NCI-H1694 treated with DMSO at 0.1 percent for 48 hours (cell line): ENCODE measurements at places on chromosomes 2 and 18.

DNA sequence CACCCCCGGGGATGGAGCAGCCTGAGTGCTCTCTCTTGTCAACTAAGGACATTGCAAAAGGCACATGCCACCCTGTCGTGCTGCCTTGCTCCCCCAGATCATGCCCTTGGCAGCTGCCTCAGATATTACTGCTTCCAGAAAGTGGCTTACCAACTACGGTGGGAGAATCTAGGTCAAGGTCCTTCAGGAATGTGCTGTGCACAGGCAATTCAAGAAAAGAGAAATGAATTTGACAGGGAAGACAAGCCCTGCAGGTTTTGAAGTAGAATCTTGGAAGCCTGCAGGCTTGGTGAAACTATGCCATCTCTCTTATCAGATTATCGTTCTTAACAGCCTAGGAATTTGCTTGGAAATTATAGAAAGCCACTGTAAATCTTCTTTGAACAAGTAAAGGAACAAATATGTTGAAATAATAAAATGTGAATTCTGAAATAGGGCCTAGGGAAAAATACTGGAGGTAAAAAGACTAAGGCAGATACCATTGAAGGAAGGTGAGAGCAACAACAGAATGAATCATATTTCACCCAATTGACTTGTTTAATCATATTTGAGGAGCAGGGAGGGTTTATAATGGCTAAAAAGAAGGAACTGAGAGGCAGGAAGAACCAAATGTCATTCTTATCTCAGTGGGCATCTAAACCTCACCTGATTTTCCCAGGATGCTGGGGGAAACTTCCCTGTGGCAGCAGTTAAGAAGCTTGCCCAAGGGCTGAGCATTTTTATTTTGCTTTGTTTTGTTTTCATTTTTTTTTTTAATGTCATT lies 94.0 kb upstream of the GLS start:
- DNase-seq: no peak

- no peak for DNase-seq
These were observed 145.8 kb upstream of the HS6ST1 start for GRCh38 chr2:128464456-128464855.

DNA sequence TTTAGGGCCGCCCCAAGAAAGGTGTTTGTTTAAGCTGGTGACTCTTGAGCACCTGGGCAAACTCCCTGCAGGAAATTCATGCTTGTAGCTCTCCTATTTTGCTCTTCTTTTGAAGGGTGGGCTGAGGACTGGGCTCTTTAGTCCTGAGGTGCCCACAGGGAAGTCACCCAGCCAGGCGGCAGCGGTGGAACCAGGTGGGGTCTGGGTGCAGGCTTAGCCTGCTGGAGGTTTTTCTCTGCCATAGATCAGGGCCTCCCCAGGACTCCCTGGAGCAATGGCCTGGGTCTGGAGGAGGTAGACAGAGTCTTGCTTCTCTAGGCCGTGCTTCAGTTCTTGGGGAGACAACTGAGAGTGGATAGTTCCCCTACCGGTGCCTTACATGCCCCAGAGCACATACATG lies 99.9 kb downstream of the CLIP4 start:
- DNase-seq: no peak

- no peak for DNase-seq
These were observed at the start of gene CNDP1 for GRCh38 chr18:74534150-74534969. TSS of gene CNDP1 (plus strand) at chr18:74534500. CDS start at chr18:74534668, 168 bp downstream.

DNA sequence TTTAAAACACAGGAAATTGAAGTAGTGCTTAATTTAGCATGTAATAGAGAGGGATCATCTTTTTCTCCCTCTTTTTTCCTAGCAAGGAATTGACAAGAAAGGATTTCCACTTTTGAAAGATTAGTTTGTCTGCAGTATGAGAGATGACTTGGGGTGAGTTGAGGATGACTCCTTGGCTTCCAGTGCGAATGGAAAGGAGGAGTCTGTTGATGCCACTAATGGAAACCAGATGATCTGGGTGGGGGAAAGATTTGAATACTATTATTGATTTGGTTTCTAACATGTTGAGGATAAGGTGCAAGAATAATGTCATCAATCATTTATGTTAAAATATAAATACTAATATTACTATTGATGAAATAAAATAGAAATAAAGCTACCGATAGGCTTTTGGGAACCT lies 205.4 kb downstream of the PPP1R1C start:
- DNase-seq: no peak

GRCh38 chr2:18245375-18245774 lies 315.1 kb downstream of the RDH14 start:
- DNase-seq: peak; percentile 44

GRCh38 chr2:65937379-65938160 lies 497.4 kb upstream of the MEIS1 start:
- DNase-seq: no peak

DNA sequence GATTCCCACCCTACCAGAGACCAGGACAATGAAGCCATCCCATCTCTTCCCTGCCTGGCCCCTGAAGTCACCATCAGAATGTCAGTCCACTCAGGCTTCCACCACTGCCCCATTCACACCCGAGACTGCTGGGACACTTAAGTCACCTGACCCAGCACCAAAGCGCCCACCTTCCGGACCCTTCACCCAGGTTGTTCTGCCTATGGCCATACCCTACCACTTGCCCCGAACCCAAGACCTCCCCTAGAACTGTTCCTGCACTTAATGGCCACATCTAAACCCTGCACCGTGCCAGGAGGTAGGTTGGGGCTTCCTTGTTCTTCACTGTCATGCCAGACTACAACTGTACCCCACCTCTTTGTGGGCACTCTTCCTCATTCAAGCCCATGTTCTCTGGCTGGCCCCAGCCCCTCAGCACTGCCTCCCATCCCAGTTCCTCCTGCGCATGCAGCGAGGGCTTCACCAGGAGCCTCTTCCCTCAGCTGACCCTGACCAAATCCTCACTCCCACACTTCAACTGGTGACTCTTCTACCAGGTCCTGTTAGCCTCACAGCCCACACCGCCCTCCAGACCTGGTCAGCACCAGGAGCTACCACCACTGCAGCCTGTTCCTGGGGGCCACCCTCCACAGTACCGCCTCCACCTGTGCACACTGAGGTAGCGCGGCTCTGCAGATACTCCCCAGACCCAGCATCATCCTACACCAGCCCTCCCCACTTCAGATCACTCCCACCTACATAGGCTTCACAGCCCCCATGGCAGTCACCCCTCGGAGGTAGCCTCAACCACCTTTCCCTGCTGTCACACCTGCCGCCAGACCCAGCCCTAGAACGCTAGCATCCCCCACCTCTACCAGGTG lies 8.3 kb upstream of the ADRA2B start:
- DNase-seq: no peak

GRCh38 chr2:205585449-205586383 lies 96.6 kb upstream of the NRP2 start:
- DNase-seq: no peak

DNA sequence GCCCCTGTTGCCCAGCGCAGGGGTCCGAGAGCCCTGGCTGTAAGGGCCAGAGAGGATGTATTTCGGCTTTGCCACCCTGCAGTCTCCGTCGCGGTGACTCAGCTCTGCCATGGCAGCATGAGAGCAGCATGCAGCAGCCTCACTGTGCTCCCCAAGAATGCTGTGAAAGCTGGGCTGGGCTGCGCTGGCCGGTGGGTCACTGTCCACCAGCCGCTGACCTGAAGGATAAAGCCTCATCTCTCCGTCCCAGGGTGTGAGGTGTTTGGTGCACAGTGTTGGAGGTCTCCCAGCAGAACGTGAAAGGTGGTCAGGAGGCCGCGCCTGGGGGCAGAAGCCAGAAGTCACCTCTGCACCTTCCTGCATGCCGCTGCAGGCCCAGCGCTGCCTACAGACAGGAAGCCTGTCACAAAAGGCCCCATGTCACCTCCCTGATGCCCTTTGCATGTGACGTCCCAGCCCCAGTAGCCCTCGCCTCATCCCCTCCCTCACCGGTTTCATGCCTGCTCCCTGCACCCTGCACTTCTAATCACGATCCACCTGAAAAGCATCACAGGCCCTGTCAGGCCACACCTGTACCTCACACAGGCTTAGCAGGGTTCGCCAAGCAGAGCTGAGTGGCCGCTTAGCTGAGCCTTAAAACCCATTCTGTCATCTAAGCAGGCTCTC lies 342.1 kb downstream of the EIPR1 start:
- no peak for DNase-seq

DNA sequence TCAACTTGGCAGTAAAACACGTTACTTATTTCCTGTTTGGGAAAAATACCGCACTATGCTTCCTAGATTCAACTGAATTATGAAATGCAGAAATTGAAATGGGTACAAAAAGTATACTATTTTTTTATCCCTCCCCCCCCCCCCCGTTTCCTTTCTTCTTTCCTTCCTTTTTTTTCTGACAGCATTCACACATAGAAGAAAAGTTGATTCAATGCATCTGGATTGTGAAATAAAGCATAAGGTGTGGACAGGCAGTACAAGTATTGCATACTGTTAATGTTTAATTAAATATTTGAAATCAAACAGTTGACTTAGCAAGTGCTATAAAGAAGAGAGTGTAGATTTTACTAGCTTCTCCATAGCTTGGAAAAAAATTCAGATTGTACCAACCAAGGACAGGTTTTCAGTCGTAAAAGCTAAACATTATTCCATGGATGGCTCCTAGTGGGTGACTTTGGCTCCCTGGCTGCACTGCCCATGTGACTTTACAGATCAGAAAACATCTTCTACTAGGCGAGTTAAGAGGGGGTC lies 21.6 kb upstream of the AGFG1 start:
- no peak for DNase-seq

DNA sequence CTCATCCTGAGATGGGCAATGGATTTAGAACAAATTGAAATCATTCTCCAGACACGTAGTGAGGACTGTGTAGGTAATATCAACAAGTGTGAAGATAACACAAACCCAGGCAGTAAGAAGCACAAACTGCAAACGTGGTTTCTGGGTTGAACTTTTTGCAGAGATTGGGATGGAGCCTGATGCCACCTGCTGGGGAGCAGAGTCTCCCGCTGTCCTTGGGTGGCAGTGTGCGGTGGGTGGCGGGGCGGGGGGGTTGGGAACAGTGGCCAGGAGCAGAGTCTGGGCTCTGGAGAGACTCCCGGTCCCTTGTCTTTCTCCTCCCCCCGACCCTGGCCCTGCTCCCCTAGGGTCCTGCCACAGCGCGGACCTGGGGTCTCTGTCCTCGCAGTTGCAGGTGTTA lies 19.5 kb downstream of the TRAF3IP1 start:
- DNase-seq: no peak

DNA sequence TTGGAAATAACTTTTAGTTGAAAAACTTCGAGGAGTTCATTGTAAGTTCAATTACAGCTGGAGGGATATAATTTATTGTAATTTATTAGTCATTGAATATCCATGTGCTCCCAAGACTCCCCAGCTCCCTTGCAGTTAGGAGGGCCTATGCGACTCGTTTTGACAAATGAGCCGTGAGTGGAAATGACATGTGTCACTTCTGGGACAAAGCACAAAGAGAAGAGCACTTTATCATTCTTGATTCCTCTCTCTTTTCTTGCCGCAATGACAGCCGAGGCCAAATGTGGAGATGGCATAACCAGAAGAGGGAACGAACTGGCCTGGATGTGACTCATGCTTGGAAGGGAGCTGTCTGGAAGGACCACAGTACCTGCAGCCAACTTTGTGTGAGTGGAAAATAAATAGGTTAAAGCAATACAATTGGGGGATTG lies 44.2 kb upstream of the ITSN2 start:
- DNase-seq: no peak

- no peak for DNase-seq
These were observed 52.7 kb upstream of the LDLRAD4 start for GRCh38 chr18:13165636-13166423.

DNA sequence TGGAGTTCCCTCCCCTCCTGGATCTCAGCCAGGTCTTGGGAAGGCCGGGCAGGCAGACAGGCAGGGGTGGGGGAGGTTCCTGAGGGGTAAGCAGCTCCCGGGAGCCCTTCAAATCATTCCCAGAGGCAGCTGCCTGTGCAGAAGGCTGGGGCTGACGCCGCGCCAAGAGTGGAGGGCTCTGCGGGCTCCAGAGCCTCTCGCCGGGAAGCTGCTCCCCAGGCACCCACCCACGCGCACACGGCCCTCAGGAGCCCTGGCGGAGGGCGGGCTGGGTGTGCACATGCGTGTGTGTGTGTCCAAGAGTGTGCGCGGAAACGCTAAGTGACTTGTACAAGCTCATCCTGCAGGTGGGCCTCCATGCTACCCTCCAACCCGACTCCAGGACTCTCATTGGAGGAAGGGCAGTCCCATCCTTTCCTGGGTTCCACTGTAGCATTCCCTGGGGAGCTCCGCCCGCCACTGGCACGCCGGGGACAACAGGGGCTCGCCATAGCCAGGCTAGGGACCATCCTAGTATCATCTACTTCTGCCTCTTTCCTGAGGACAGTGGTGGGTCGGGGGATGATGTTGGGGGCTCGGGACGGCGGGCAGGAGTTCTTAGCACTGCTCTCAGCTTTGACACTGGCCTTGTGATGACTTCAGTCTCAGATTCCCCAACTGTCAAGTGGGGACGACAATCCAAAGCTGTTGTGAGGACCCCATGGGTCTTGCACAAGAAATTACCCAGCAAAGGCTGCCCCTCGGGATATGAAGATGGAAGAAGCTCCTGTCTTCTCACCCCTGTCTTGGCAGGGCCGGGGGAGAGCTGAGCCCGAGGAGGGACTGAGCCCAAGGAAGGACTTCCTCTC lies 50.3 kb downstream of the INHBB start:
- peak; percentile 80 for DNase-seq

DNA sequence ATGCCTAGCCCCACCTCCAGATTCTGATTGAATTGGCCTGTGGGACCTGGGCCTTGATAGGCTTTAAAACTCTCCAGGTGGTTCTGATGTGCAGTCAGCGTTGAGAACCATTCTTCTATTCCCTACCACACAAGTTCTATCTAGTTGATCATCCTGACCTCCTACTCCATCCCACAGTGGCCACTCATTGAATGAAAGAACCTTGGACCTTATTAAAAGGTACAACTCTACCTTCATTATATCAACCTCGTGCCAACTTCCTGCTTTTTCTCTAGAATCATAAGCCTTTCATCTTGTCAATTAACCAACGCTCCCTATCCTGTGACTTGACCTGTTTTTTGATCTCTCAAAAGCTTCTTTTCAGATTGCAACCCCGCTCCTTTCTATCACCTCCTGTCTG lies 55.8 kb downstream of the SLC40A1 start:
- DNase-seq: no peak

DNA sequence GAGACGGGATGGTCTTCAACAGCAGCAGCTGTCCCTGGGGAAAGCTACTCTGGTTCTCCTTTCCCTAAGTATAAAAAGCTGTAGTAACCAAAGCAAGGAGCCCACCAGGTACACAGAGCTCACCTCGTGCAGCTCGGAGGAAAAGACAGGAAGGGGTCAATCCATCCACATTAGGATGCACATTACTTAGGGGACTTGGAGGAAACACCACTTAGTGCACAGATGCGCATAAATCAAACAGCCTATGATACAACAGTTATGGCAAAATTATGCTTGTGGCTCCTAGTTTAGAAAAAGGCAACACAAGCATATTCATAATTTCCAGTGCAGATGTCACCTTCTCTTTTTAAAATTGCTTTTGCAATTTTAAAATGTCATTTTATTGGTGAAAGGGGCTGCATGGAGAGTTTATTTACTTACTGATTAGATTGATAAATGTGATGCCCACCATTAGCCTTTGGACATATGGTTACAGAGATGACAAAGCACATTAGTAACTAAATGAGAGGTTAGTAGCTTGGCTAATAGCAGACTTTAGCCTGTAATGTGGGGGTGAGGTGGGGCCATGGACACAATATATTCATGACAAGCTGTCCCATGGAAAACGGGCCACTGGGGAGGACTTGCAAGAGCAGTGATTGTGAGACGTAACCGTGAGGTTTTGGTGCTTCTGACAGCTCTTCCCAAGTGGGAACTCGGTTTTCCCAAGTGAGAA lies 199.8 kb downstream of the MYT1L start:
- DNase-seq: no peak

- DNase-seq: peak; percentile 17
These were observed 1027.7 kb downstream of the TMEM182 start for GRCh38 chr2:103789381-103790095.
